T-helper 17 cell (primary cell): ENCODE measurements at places on chromosomes 1 and 21.

DNA sequence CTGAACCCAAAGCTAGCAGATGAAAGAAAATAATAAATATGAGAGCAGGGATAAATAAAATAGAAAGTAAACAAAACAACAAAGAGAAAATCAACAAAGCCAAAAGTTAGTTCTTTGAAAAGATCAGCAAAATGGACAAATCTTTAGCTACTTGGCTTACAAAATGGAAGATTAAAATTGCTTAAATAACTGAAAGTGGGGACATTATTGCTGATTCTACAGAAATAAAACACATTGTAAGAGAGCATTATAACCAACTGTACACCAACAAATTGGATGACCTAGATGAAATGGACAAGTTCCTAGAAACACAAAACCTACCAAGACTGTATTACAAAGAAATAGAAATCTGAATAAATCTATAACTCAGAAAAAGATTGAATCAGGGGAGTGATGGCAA lies 238.3 kb upstream of the C1orf87 start:
- no peak for DNase-seq

- DNase-seq: no peak
Observed at GRCh38 chr1:156371553-156372264, 2.7 kb downstream of the RHBG start.

DNA sequence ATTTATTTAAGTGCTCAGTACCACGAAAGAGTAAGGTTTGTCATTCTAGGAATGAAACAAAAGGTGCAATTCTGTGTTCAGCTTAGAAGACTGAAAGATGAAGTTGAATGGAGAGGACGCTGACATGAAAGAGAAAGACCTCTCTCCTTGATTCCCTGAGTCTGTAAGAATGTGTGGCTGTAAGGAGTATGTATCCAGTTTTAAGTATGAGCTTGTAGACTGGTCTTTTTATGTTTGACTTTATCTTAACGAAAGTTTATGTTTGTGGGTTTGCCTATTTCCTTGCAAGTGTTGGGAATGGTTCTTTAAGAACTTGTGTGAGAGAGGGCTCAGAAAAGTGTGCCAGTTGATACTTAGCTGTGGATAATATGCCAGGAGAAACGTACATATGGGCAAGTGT lies 1.4 kb downstream of the CHD1L start:
- DNase-seq: no peak

- no peak for DNase-seq
Observed at GRCh38 chr1:178382372-178382771, 114.4 kb downstream of the CLEC20A start.

GRCh38 chr1:10338047-10338446 lies 60.8 kb upstream of the PGD start:
- DNase-seq: no peak

DNA sequence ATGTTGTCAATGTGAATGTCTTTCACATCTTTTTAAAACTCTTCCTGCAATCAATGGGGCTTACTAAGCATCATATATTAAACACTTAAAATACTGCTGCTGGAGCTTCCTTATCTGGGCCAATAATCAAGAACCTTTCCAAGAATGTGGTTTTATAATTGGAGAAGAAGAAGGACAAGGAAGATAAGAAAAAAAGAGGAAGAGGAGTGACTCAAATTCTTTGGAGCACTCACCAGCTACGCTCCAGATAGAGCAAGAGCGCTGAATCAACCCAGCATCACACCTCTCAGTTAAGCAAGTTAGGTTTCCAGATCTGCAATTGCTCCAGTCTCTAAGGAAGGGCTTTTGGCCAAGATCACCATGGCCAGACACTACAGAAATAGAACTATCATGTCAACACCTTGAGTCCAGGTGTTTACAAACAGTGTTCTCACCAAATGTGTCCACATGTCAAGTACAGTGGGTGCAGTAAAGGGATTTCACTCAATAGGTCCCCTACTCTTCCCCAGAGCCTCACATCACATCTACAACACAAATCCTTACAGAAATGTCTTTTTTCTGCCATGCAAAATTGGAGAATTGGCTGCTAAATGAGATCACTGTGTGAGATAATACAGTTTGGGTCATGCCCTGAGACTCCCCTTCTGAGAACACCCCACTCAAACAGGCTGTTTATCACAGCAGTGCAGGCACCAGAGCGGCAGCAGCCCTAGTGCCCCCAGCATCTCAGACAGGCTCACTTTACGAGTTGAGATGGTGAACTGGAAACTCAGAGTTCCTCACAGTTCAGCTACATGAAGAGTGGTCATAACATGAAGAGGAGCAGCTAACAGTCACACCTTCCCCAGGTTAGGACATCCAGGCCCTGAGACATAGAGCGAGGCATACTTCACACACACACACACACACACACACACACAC lies 1.7 kb upstream of the SPRR2B start:
- no peak for DNase-seq

DNA sequence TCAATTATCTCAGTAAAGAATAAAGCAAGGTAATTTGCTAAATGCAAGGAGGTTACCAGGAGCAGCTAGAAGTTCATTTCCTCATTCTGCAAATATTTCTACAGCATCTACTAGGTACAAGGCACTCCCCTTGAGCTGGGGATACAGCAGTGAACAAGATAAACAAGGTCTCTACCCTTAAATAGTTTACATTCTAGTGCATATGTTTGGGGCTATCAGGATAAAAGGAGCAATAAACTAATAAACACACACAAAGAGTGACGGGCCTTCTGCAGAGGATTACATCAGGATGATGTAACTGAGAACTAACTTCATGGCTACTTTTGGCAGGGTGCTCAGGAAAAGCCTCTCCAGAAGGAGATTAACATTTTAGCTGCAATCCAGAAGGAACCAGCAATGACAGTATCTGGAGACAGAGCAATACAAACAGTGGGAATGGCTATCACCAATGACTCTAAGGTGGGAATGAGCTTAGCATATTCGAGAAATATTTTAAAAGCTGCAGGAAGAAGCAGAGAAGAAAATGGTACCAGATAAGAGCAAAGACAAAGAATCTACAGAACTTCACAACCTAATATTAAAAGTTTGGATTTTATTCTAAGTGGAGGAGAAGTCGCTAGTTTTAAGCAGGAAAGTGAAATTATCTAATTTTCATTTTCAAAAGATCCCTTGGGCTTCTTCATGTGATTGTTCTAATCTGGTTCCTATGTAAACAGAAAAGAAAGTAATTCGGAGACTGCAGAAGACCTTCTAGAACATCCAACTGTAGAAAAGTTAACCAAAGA lies 25.8 kb downstream of the TP53BP2 start:
- no peak for DNase-seq

DNA sequence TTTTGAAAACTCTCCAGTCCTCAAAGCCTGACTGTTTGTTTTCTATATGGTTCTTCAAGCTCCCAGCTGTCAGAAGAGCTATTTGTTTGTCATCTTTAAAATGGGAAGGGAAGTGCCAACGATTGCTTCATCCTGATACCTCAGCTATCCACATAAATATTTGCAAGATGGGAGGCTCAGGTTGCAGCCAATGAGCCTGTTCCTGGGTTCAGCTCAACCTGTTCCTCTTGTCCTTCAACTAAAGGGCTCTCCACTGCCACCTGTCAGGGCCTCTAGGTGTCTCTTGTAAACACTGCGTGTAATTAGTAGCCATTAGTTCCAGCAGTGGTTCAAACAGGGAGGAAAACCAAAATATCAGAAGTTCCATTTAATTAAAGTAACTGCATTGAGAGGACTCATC lies 445.1 kb downstream of the AJAP1 start:
- DNase-seq: no peak

DNA sequence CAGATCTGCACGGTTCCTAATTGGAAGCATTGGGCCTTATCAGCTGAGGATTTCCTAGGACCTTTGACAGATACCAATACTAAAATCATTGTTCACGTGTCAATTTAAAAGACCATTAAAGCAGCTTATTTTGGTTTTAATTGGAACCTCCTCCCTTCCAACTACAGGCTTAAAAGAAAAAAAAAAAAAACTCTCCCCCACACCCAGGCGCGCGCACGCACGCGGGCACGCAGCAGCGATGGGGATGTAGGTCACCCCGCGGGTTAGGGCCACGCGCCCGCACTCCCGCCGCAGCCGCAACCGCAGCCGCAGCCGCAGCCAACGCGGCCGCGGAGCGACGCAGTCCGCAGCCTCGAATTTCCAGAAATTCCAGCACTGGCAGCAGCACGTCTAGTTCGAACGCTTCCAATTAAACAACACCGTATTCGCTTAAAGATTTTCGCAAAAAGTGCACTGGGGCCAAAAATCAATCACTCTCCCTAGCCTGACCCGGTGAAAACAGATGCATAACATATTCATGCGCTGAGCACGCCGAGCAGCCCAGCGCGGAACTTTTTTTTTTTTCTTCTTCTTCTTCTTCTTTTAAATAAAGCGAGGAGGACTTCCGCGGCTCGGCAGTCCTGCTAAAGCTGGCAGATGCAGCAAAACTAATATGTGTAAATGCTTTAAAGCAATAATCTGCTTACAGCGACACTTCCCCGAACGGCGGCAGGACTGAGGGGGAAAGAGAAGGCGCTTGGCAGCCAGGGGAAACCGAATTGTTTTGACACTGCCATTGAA lies 13.3 kb upstream of the BARHL2 start:
- DNase-seq: no peak

DNA sequence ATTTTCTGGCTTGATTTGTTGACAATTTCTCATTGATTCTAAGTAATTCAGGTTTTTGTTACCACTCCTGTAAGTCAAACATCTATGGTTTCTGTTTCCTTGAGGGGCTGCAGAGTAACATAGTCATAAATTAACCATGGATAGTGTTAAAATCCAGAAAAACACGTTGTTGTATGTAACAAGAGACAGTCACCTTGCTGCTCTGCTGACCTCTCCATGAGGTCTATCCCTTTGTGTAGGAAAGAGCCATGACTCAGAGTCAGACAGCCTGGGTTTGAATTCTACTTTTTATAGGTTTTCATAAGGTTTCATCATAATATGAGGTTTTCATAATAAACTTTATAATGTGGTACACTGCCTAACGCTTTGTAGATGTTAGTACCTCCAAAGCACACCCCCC lies 27.6 kb upstream of the NBL1 start:
- DNase-seq: no peak

DNA sequence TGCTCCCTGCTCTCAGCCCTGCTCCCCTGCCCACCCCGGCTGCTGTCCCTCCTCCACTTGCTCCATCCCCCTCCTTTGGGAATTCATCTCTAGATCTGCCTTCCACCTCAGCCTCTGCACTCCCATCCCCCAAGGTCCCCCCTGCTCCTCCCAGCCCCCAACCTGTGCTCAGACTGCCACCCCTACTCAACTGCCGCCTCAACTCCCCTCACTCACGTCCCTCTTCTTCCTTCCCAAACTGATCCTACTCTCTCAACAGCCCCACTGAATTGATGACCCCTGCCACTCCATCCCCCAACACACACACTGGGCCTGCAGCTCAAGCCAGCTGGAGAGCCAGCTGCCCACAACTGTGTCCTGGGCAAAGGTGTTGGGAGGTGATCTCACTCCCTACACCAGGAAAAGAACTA lies 15.8 kb upstream of the ETV3L start:
- DNase-seq: no peak

DNA sequence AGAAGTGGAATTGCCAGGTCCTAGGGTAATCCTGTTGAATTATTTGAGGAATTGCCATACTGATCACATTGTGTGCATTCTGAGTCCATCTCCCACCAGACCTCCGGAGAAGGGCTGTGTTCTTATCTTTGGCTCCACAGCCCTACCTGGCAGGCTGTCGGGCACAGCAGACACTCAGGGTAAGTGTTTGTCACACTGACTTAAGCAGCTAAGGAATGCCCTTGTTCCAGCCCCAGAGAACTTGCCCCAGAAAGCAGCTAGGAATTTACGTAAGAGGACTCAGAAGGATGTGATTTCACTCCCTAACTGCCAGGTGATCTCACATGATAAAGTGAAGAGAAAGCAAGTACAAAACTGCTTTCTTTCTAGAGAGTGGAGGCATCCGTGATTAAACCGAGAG lies 21.0 kb downstream of the VASH2 start:
- DNase-seq: no peak

DNA sequence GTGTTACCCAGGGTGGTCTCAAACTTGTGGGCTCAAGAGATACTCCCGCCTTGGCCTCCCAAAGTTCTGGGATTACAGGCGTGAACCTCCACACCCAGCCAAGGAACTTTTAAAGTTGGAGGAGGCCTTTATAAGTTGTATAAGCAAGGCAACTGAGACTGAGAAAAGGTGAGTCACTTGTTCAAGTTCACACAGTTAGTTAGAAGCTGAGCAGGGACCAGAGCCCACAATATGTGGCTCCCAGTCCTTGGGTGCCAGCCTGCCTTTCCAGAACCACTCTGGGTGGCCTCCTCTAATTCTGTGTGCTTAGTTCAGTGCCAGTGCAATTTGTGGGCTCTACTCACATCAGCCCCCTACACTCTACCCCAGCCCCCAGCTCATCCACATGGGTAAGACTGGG lies 3.7 kb downstream of the RAB25 start:
- no peak for DNase-seq

GRCh38 chr21:35882791-35883240 lies 177.5 kb downstream of the SETD4 start:
- DNase-seq: no peak

DNA sequence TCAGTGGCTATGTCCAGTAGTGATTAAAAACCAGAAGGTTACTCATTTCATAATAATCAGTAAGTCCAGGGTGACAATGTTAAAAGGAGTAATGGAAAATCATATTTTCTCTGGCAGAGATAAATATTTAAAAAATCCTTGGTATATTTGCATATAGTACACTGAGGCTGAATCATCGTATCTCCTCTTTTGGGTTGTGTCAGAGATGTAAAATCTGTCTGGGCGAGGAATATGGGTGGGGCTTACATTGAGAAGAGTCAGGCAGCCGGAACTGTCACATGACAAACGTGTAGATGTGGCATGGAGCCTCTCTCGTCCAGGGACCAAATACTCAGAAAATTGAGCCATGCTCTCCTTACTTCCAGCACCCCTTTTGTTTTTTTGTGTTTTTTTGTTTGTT lies 120.9 kb downstream of the FMN2 start:
- no peak for DNase-seq

- DNase-seq: no peak
Observed at GRCh38 chr1:65420590-65421350, at the start of the genes LEPR and LEPROT. Gene LEPR, plus strand, starts transcription at chr1:65420668. Its CDS starts 144,898 bp downstream, at chr1:65565566. Gene LEPROT, plus strand, starts transcription at chr1:65420668. Its CDS starts 57 bp downstream, at chr1:65420725.

- DNase-seq: no peak
Observed at GRCh38 chr1:175881246-175881976, 138.0 kb upstream of the TNR start.

GRCh38 chr1:69673321-69673720 lies 105.6 kb downstream of the LRRC7 start:
- DNase-seq: no peak

GRCh38 chr1:222547260-222547614 lies 667 bp downstream of the HHIPL2 start:
- DNase-seq: no peak

DNA sequence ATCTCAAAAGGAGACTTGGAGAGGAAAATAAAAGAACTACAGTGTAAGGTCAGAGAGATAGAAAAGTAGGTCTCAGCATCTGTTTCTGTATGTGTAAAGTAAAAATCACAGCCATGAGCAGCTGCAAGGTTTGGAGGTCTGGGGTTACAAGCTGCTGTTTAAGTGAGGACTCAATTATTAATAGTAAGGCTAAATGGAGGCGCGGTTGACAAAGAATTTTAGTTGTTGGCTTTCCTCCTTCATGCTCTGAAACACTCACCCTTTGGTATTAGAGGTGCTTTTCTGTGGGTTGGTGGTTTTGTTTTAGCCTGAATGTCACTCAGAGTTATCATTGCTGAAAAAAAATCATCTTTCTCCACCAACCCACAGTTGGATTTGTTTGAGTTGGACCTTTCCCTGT lies 59.8 kb upstream of the HAO2 start:
- DNase-seq: no peak

- DNase-seq: no peak
Observed at GRCh38 chr1:42209526-42210251, 45.1 kb upstream of the GUCA2A start.

GRCh38 chr1:53128401-53128800 lies 14.0 kb downstream of the SLC1A7 start:
- DNase-seq: no peak

- no peak for DNase-seq
Observed at GRCh38 chr1:150567717-150568593, 11.5 kb downstream of the MCL1 start.
